ENCODE measurements at places on chromosomes 5 and 9.

DNA sequence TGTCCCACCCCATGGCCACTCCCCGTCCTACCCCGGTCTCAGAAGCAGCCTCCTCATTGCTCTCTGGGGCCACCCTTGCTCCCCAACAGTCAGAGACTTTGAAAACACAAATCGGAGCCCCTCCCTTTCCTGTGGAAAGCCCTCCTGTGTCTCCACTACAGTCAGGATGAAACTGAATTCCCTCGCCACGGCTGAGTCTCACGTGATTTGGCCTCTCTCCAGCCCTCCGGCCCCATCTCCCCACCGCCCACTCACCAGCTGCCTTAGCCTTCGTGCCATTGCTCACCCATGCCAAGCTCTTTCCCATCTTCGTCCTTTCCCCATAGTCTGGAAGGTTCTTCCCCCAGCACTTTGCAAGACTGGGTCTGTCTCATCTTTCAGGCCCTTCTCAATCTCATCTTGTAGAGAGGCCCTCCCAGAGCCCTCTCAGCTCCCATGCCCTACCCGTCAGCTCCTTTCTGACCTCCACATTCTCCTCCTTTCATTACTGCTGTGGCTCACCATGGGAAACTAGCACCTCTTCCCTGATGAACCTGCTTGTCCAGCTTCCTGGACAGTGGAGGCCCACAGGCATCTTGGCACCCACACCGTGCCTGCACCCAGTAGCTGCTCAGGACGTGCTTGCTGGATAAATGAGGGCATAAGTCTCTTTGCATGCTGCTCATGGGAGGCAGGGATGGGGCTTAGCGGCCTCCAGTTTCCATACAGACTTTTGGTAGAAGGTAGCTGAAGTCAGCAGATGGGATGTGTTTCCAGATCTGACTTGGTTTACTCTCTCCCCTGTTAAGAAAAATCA lies 126.4 kb upstream of the COL5A1 start:
- DNase-seq = no peak

GRCh38 chr9:121207371-121207940 lies 5.8 kb upstream of the RAB14 start:
- no peak for DNase-seq

GRCh38 chr9:20512106-20512505 lies 110.2 kb downstream of the MLLT3 start:
- DNase-seq = no peak

DNA sequence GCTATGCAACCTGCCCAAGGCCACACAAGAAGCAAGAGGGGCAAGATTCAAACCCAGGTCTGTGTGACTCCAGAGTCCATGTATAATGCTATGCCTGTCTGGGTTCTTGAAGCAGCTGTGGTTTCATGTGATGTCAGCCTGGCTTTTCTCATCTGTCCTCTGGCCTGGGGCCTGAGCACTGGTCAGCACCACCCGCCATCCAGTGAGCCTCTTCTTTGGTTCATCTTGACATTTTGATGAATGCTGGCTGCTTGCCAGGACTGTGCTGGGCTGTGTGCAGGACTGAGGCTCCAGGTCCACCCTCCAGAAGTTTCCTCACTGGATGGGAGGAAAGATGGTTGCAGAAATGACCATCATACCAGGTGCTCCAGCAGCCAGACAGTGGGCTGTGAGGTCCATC lies 61.5 kb downstream of the TSTD2 start:
- no peak for DNase-seq

DNA sequence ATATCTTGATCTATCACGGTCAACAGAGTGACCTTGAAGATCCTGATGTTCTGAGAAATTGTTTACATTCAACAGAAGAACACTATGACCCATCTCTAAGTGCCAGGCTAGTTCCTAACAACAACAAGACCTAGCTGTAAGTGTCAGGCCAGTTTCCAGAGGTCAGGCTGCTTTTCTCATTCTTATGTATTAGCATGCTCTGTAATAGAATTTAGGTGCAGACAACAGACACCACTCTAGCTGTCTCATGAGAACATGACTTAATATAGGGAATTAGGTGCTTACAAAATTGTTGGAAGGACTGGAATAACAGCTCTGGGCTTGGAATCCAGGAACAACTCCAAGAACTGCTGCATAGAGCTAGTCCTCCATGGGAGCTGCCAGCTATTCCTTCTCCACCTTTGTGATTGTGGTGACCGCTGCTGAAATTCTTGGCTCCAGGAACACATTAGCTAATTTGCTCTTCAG lies 138.7 kb downstream of the SNX18 start:
- no peak for DNase-seq

GRCh38 chr9:97525451-97525850 lies 24.0 kb downstream of the TMOD1 start:
- DNase-seq = no peak

DNA sequence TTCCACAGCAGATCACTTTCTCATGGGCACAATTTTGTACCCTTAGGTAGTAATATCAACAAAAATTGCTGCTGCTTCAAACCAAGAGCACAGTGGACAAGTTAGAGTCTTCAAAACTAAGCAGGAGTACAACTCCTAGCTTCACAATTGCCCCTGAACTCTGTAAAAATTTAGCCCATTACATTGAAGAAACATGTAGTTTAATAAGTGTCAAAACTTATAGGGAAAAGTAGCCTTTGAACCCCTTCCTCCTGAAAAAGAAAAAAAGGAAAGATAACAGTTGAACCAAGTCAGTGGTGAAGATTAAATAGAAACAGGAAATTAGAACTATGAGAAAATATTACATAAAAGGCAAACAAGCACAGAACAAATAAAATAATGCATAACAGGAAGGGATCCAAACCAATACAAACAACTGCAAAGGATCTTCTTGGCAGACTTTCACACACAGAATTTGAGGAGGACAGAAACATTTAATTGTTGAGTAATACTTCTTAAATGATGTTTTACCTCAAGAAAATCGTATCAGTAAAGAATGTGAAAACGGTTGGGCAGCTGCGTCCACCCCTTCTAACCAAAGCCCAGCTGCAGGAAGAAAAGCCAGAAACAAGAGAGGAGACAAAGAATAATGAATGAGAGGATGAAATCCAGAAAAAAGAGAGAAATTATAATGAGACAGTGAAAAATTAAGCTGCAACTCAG lies 636.0 kb downstream of the NR2F1-AS1 start:
- no peak for DNase-seq

GRCh38 chr5:174552428-174552827 lies 172.0 kb upstream of the MSX2 start:
- no peak for DNase-seq

DNA sequence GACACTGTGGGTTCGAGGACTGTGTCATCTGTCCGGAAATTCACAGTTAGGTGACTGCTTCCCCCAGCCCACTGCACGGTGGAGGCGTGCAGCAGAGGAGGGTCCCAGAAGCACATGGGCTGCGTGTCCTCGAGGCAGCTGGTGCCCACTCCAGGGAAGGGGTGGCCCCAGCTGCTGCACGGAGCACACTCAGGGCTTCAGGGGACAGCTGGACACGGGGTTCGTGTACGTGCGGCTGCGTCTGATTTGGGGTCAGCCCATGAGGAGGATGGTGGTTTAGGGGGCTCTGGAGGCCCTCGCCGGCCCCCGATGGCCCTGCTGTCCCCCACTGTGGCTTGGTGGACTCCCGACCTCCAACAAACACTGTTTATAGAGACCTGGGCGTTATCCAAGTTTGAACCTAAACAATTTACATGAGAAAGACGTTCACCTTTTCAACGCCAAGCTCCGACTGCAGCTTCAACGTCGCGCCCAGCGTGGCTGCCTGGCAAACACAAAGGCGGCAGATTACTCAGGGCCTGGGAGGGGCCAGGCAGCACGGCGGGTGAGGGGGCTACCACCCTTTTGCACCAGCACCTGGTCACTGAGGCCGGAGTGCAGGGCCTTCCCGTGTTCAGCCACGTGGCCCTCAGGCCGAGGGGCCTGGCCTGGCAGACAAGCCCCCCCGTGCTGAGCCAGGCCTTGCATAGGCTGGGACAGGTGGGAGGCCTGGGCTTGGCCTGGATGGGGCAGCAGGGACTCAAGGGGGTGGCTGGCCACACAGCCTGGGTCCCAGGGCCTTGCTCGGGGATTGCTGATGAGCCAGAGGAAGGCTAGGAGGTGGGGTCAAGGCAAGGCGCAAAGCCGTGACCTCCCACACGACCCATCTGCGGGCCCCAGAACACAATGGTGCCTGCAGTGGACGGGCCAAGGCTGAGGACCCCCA lies 55.2 kb downstream of the EXD3 start:
- DNase-seq = no peak

Measured in activated naive CD4-positive, alpha-beta T cell treated with Interleukin-2 at 50 U/mL for 16 hours (primary cell).